NCI-H226 (cell line): ENCODE measurements at places on chromosomes 13 and 19.

DNA sequence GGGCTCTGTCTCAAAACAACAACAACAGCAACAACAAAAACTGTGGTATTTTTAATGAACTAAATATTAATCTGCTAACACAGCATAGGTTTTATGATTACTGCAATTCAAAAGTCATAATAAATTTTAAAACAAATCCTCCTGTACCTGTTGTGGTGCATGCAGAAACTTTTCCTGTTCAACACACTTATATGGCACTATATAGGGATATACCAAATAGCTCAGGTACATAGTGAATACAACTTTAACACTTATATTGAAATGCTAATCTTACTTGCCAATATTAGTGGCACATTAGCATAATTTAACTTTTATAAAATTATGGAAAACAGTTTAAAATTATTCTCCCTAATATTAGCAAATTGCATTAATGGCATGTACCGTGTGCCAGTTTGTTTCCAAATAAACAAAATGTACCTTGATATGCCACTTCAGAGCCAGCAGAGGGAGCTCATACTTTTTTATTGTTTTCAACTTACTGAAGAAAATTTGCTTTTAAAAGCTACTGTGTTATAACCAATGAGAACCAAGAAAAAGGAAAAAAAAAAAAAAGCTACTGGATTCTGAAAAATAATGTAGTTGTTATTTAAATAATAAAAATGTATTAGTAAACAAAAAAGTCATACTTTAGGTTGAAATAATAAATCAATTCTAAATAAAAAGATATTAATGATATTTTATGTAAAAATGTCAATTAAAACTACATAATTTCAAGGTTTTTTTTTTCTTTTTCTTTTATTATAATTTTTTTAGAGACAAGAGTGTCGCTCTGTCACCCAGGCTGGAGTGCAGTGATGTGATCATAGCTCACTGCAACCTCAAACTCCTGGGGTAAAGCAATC lies 18.0 kb upstream of the RBM26 start:
- DNase-seq: no peak

DNA sequence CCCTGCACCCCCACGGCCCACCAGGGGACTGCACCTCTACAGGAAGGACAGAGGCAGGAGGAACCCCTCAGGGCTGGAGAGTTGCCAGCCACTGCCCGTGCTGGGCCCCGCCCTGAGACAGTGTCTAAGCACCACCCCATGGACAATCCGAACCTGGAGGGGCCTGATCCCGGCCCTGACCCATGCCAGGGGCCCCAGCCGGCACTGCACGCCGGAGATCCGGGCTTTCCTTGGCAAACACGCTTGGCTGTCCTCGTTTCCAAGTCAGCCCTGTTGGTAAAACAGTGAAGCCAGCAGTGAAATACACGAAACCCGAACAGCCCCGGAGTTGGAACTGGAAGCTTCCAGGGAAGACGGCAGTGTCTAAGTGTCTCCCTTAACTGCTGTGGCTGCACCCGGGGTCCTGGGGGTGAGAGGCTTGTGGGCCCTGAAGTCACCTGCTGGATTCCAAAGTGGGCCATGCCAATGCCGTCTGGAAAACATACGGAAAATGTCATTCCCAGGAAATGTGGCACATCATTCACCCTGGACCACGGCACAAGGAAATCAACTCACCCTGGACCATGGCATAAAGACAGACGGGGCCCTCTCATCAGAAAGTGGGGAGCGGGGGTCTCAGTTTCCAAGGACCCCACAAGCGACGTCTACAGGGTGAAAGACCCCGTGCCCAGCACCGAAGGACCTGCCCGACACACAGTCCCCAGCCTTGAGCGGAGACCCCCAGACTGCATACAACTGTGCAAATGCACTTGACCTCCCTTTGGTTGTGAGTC lies 30.9 kb downstream of the RASA3 start:
- no peak for DNase-seq

GRCh38 chr19:40702337-40703012 lies 12.0 kb upstream of the NUMBL start:
- DNase-seq: peak; percentile 17

GRCh38 chr19:14492756-14493337 lies 3.1 kb downstream of the GIPC1 start:
- DNase-seq: no peak

- DNase-seq: peak; percentile 100
Observed at GRCh38 chr19:55494172-55494761, 6.0 kb downstream of the SSC5D start.

- no peak for DNase-seq
Observed at GRCh38 chr13:43441899-43442499, 344.8 kb downstream of the ENOX1 start.

- DNase-seq: peak; percentile 62
Observed at GRCh38 chr19:2478756-2479555, 3.0 kb downstream of the GADD45B start.

DNA sequence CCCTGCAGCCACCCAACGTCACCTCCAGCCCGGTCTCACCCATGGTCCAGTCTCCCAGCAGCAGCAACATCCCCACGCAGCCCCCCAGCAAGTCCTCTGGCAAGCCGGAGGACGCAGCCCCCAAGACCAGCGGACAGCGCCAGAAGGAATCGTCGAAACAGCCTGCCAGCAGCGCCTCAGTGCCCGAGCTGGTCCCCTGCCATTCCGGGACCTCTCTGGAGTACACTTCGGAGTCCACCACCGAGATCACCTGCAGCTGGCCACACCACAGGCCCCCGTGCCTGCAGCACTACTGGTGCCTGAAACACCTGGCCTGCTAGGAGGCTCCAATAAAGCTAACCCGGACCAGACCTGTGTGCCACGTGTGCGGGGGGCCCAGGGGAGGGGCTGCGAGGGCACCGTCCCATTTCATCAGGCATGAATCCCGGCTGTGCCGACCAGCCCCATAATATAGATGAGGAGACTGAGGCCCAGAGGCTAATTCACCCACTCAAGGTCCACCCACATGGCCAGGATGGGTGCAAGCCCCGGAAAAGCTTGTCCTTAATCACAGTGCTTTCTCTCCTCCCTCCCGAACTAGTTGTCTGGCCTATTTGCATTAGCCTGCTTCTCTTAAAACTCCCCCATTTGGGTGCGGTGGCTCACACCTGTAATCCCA lies 6.7 kb downstream of the REEP6 start:
- DNase-seq: no peak

- DNase-seq: peak; percentile 69
Observed at GRCh38 chr19:40745402-40745780, 4.9 kb downstream of the ACTMAP start.

DNA sequence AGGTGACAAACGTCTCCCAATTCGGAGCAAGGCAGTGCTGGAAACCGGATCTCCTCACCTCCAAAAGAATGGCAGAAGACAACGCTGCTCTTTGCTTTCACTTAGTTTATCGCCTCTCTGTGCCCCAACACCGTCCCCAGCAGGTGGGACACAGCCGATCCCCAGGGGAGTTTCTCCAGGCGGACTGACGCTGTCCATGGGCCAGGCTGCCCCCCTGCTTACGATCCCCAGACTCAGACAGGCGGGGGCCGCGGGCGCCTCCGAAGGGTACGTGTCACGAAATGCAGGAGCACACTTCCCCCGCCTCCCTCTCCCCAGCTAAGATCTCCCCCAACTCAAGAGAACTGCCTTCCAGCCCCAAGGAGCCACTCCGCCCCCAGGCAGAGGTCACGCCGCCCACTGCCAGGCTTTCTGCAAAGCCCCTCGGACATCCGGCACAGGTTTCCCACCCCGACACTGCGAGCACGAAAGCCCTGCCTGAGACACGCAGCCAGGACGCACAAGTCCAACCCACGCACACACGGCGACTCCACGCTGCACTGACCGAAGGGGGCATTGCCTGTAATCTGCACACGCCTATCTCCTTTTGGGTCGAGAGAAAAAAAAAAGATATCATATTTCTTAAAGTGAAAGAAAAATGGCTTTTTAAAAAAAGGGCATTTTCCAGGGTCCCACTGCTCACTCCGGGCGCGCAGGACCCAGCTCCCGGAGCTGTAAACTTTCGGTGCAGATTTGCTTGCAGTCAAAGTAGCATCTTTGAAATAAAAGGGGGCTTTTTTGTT lies 2.0 kb downstream of the SPRY2 start:
- peak; percentile 75 for DNase-seq

GRCh38 chr19:12778017-12778904 lies 2.9 kb upstream of the HOOK2 start:
- DNase-seq: peak; percentile 76

GRCh38 chr19:58209577-58209976 lies 19.1 kb upstream of the ZNF544 start:
- no peak for DNase-seq

- DNase-seq: peak; percentile 90
Observed at GRCh38 chr13:59269476-59269875, 894.3 kb downstream of the DIAPH3 start.

GRCh38 chr13:38970380-38971051 lies 20.1 kb downstream of the STOML3 start:
- DNase-seq: no peak

- no peak for DNase-seq
Observed at GRCh38 chr19:20067943-20068342, 9.9 kb upstream of the ZNF90 start.

DNA sequence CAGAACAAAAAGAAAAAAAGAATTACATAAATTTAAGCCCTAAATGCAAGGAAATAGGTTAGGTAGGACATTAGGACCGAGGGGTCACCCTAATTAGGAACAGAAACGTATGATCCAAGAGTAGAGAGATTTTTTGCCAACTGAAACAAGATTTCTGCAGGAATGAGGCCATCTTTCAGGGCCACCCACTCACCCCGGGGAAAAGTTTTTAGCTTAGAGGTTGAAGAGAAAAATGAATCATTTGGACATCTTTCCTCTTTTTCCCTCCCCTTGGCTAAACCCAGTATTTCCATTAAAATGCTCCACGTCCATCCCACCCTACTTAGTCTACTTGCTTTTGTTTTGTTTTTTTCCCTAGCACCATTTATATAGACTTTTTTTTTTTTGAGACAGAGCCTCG lies 10.6 kb upstream of the PNMA8A start:
- DNase-seq: no peak

- DNase-seq: no peak
Observed at GRCh38 chr13:111882351-111882750, 184.6 kb upstream of the SOX1 start.

GRCh38 chr13:104314926-104315535 lies 1248.8 kb upstream of the SLC10A2 start:
- peak; percentile 49 for DNase-seq

DNA sequence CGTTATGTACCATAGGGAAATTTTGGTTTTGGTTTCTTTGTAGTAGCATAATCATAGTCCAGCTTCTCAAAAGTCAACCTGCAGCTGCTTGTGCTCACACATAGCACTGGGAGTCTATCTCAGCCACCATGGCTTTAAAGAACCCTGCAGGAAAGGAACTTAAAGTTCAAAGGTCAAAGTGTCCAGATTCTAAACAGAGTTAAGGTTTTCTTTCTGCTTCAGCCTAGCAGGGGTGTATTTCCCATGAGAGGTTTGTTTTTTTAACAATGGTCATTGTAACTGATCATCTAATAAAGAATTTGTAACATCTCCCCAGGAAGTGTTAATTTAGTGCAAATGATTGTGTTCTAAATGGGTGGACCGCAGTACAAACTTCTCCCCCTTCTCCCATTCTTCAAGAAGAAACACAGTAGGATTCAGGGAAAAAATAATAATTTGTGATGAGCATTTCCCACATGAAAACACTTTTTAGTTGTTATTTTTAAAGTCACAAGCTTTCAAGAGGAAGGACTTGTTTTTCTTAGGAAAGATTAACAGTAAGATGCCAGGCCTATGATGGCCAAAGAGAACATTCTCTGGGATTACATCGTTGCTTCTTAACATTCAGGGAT lies 168.0 kb downstream of the EFNB2 start:
- no peak for DNase-seq

GRCh38 chr13:79365981-79366380 lies 40.1 kb downstream of the RBM26 start:
- DNase-seq: no peak

- peak; percentile 31 for DNase-seq
Observed at GRCh38 chr19:50702871-50703829, 16.5 kb downstream of the SHANK1 start.

DNA sequence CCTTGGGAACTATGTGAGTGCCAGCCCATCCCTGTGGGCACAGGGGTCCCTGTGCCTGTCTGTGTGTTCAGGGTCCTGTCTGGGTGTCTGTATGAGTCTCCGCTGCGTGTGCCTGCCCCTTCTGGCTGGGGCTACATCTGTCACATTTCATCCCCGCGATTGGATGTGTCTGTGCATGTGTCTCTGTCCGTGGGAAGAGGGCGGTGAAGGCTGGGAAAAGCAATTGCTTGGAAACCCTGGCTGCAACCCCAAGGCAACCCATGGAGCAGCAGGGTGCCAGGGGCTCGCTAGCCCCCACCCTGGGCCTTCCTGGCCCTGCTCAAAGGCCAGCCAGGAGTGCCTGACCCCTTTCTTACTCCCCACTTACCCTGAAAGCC lies 1.4 kb downstream of the MAG start:
- no peak for DNase-seq

- no peak for DNase-seq
Observed at GRCh38 chr13:32051156-32051555, 19.6 kb downstream of the FRY start.

- no peak for DNase-seq
Observed at GRCh38 chr13:41162151-41162550, 29.5 kb upstream of the KBTBD6 start.

- DNase-seq: no peak
Observed at GRCh38 chr13:28478127-28478526, 16.8 kb downstream of the FLT1 start.

GRCh38 chr19:2113439-2114211 lies 16.9 kb downstream of the IZUMO4 start:
- no peak for DNase-seq

GRCh38 chr19:54298357-54299125 lies 14.4 kb downstream of the LILRA5 start:
- no peak for DNase-seq

DNA sequence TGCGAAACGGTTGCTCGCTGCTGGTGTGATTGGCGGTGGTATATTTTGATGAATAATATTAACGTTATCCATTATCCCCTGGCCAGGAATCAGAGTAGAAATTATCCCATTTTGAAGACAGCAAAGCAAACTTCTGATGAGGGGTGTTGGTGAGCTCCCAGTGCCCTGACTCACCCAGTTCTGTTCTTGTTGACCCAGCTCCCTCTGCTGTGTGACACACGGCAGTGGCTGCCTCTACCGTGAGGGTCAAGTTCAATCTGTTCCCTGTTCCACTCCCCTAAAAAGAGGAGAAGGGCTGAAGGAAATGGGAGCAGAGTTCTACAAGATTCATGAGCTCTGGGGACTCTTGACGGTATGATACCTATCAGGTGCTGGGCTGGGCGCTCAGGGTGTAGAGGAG lies 2.0 kb downstream of the CAMSAP3 start:
- DNase-seq: no peak

- no peak for DNase-seq
Observed at GRCh38 chr19:33587150-33587549, 34.6 kb upstream of the CHST8 start.

- DNase-seq: no peak
Observed at GRCh38 chr19:7933828-7934725, 8.1 kb upstream of the CTXN1 start.

DNA sequence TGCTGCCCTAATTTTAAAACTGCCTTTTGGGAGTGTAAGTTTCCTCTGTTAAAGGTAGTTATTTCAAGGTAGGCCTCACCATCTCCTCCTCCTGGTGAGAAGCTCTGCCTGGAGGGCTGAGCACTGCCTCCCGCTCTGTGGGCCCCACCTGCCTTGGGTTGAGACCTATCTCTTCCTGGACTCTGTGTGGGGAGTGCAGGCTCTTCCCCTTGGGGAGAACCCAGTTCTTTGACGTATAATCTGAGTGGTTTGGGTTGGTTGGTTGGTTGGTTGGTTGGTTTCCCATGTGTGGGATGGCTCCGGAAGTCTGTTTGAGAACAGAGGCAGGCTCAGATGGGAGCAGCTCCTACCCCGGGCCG lies 39.1 kb downstream of the ACTN4 start:
- peak; percentile 24 for DNase-seq
